ENCODE measurements at places on chromosomes 12 and 14.

- no peak for DNase-seq
Observed at GRCh38 chr12:47021298-47021697, 58.1 kb upstream of the PCED1B start.

DNA sequence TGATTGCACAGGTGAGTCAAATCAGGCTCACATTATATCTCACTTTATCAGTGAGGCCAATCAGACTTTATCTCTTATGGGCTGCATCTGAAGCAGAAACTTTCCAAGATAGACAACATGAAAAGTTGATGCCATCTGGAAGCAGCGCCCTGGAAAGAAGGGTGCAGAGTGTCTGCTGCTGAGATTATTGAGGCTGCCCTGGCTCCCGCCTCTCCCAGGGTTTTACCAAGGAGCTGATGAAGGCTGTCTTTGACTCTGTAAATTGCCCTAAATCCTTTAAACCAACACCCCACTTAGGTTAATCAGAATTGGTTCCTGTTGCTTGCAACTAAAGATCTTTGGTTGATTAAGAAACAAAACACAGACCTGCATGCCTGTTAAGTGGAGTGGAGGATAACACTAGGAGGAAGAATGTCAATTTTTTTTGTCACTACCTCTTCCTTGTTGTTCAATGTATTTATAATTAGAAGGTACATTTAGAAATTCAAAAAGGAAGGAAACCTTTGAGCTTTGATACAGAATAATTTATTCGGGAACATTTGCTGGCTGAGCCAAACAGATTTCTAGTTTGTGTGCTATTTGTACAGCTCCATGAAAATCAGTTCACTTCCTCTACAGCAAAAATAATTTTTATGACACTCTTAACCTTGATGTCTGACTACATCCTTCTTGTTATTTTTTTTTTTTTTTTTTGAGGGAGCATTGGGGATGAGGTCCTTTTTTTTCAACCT lies 104.1 kb downstream of the VEZT start:
- DNase-seq, result no peak

GRCh38 chr14:51295646-51296263 lies 55.7 kb downstream of the TMX1 start:
- DNase-seq, result no peak

GRCh38 chr12:103632554-103633216 lies 45.6 kb downstream of the STAB2 start:
- DNase-seq, result no peak

GRCh38 chr14:90321891-90322290 lies 9.8 kb downstream of the NRDE2 start:
- no peak for DNase-seq

GRCh38 chr14:87632796-87633195 lies 360.2 kb downstream of the GALC start:
- no peak for DNase-seq

- DNase-seq, result no peak
Observed at GRCh38 chr12:46627686-46628085, 198.1 kb downstream of the SLC38A4 start.

DNA sequence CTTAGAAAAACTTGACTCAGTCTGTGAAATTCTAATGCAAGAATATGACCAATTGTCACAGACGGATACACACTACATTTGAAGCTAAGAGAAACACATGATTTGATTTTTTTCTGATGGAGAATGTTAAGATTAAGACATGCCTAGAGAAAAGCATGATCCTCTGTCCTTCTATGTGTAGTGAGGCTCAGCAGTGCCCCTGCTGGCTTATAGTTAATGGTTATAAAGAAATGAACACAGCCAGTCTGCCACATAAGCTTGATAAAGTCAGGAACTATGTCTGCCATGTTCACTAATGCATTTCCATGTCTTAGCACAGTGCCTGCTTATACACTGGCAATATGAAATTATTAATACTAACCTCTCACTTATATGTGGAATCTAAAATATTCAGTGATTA lies 168.1 kb upstream of the DAAM1 start:
- no peak for DNase-seq
